RKO (cell line): ENCODE measurements at places on chromosomes 2 and 18.
A peak's percentile ranks its signal among the peaks of the same experiment; 100 is the strongest.

DNA sequence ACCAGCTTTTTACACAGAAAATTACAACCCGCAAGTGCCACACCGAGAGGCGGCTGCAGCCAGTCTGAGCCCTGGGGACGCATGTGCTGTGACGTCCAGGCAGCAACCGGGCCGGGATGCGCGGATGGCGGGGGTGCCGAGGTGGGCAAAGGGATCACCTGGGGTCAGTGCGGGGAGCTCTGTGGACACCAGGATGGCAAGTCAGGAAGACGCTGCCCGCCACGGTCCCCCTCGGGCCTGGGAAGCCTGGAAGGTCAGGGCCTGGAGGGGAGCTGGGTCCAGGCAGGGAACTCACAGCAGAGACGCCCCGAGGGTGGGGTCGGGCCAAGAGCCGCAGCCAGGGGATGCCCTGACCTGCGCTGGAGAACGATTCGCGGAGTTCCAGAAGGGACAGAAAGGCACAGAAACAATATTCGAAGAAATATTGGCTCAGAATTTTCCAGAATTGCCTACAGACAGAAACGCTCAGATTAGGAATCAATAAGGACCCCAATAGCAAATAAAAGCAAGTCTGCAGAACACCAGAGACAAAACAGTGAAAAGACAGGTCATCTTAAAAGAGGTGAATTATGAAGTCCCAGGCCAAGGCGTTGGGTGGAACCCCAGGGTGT lies 11.7 kb upstream of the KIF1A start:
- no peak for DNase-seq

- peak; percentile 54 for DNase-seq
Observed at GRCh38 chr2:241673797-241674725, 12.6 kb downstream of the DTYMK start.

DNA sequence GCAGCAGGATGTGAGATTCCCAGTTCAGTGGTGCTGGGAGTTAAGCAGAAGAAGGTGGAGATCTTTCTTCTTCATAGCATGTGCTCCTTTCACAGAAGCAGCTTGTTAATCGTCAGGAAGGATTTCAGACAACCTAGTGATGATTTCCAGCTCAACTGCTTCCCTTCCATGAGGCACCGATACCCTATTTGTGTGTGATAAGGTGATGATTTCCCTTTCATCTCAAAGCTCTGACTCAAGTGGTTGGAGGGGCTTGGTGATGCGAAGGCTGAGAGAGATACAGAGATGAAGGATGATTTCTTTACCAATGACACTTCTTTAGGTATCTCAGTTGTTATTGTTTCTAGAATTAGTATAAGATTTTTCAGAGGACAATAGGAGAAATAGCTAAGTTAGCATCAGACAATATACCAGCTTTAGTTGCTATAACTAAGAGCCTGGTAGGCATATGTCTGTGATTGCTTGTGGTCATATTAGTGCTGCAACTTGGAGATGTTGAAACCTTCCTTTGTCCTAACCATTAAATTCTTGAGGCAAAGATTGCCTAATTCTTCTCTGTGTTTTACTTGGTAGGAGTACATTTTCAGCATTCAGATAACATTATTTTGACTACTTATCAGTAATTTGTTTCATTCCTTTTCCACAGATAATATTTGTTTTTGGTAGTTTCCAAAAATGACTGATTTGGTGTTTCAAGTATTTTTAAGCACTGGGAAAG lies 111.3 kb downstream of the PLCL1 start:
- DNase-seq = no peak

DNA sequence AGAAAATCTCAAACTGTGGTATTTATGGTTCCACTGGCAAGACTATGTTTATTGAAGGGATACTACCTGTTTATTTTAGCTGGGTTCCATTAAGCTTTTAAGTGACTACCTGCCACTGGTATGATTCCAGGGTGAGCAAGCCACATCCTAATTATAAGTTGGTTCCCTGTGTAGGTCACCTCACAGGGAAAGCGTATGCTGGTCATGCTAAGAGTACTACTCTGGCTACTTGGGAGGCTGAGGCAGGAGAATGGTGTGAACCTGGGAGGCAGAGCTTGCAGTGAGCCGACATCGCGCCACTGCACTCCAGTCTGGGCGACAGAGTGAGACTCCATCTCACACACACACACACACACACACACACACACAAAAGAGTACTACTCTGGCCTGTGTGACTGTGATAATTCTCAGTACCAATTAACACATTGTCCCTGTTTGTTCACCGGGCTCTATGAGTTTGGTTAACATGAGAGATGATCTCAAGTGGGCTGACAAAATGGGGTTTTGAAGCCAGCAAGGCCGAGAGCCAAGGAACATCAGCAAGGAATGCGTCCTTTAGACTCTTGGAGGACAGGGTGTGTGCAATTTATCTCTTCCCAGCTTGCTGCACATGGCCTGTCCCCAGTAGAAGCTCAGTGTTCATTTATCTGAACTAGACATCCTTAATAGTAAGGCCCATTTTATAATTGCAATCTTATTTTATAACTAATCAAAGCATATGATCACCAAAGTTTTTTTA lies 15.2 kb upstream of the ITSN2 start:
- no peak for DNase-seq

DNA sequence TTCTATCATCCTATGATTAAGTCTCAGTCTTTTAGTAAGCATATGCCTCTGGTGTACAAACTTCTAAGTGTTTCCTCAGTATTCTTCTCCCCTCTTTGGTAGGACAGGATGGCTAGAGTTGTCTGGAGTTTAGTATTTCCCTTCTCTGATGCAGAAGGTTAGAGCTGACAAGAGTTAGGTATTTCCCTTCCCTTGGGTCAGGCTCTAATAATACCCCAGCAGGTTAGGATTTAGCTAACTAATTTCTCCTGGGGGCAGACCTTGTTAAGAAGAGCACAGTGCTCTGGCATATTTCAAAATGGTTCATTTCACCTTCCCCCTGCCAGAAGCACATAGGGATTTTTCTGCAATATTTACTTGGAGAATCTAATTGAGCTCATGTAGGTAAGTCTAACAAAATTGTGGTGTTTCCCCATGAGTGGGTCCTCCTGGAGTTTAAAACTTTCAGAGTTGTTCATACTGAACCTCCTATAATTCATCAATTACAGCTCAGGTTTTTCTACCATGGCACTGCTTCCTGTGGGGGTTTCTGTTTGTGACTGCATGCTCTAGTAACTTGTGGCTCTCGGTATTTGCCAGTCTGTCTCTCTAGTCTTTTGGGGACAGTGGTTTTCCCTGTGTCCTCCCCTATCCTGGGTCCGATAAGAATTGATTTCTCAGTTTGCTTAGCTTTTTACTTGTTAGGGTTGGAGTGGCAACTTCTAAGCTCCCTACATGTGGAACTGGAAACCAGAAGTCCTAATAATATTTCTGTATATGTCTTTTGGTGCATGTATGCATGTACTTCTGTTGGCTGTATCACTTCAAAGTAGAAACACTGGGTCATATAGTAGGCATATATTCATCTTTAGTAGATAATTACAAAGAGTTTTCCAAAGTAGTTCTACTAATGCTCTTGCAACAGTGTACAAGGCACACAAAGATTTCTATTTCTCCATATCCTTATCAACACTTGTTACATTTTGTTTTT lies 77.7 kb downstream of the GDF7 start:
- no peak for DNase-seq

DNA sequence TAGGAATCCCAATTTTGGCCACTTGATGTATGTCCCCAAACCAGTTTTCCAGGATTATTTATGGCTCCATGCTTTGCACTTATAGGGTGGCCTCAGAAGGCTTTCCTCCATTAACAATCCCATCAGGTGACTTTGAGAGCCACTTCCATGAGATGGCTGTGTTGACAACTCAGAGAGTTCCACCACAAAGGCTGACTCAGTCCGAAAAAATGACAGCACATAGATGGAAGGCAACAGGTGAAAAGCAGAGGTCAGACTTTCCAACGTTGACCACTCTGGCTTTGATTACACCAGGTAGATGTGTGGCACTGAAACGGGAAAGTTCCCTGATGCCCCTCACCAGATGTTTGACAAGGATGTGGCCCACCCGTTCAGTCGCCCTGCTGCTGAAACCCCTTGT lies 431.4 kb upstream of the TNP1 start:
- DNase-seq = no peak
